ENCODE measurements at places on chromosomes 7 and 10.

DNA sequence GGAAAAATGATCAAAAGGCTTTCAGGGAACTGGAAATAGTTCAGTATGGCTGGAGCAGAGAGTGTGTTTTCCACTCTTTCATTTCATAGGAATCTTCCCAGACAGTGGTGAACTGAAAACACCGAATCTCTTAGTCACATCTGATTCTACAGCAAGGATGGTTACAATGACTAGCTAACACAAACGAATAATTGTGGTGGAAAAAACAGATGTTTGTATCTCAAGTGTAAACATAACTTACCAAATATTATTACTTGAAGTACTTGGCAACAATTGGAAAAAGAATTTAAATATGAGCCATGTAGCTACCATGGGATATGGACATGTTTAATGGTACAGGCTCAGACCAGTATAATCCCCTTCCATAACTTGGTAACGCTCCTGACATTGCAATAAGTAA is 21.1 kb upstream of the BPGM start:
- no peak for DNase-seq

DNA sequence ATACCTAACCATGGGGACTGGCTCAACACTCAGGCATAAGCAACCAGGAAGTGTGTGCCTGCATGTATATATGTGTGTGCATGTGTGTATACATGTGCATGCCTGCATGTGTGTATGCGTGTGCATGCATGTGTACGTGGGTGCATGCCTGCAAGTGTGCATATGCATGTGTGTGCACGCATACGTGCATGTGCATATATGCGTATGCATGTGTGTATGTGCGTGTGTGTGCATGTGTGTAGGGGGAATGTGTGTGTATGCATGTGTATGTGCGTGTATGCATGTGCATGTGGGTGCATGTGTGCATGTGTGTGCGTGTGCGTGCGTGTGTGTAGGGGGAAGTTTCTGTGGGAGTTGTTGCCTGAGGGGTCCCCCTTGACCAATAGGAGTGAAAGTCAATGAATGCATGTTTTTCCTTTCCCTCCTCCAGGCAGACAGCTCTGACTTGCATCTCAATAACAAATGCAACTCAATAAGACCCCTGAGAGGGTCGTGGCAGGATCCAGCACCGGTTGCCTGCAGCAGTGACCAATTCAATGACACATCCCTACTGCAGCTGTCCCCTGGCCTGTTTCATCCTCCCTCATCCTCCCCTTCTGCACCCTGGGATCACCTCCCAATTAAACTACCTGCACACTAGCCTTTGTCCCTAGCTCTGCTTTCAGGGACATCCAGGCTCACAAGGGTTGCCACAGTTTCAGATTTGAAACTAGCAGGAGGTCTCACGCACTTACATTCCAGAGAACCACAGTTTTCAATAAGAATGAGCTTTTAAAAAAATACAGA is 27.0 kb upstream of the FZD8 start:
- DNase-seq = no peak

- DNase-seq = no peak
Observed at GRCh38 chr10:30887839-30888238, 143.8 kb downstream of the ZNF438 start.

DNA sequence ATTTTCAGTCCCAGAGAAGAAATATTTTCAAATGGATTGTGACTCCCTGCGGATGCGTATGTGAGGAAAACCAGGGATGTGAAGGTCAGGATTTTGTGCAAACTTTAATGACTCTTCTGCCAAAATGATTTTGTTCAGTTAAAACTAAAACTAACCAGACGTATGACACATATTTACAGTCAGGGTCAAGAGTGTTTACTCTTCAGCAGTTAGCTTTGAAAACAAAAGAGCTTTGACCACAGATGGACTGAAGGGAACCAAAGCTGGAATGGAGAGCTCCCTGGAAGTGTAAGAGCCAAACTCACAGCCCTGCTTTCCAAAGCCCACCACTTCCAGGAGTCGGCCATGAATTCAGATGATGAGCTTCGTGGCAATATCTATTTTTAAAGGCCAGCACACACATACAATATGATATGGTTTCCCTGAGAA is 15.5 kb downstream of the SVIL start:
- no peak for DNase-seq

- no peak for DNase-seq
Observed at GRCh38 chr10:89398003-89398749, 5.8 kb downstream of the IFIT1 start.

GRCh38 chr10:52502237-52502636 is 188.2 kb downstream of the DKK1 start:
- no peak for DNase-seq

GRCh38 chr7:112853422-112853821 is 63.2 kb upstream of the TMEM168 start:
- DNase-seq = no peak

GRCh38 chr7:139355320-139355719 is 4.4 kb upstream of the LUC7L2 start:
- no peak for DNase-seq

DNA sequence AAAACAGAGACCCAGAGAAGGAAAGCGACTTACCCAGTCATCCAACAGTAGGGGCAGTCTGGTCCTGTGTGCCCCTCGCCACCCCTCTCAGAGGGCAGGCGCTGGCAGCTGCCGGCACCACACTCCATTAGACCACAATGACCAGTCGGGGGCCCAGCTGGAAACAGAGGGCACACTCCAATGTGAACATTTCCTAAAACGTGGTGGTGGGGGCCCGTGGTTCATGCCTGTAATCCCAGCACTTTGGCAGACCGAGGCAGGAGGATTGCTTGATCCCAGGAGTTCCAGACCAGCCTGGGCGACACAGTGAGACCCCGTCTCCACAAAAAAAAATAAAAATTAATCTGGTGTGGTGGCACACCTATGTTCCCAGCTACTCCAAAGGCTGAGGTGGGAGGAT is 912 bp upstream of the OAT start:
- no peak for DNase-seq

DNA sequence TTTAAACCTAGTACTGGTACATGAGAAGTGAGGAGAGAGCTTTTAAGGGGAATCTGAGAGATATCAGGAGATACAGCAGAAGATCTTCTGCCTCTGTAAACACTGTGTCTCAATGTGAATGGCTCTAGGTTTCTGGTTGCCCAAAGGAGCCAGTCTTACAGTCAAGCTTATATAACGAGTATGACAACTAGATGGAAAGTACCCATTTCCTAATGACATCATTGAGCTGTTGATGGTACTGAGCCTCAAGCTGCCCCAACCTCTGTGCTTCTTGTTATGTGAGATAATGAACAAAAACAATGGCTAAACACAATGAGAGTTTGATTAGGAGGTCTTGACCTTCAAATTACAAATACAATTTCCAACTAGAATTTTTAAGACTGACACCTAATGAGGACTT is 451.5 kb downstream of the SORCS1 start:
- DNase-seq = no peak

DNA sequence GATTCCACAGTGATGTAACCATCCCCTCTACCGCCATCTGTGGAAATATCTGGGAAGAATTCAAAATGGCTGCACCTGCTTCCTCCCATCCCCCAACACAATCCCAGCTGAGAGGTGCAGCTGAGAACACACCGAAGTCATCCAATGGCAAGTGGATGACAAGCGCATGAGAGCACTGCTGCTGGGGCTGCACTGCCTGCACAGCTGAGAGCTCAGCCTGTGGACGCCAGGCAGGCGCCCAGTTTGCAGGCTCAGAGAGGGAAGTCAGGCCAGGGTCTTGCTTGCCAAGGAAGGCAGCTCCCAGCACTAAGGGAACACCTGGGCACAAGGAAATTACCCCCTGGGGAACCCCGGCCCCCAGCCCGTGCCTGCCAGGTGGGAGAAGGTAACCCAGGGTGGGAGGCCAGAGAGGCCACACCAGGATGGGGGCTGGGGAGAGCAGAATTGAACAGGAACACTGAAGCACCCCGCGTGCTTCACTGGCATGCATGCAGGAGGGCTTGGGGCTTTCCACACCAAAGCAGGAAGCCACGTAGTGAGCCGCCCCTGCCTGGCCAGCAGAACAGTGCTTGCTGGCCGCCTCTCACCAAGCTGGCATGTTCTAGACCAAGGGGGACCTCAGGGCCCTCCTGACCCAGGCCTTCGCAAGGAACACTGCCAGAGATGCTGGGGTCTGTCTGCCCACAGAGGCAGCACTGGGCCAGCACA is 46.2 kb downstream of the FAM53B start:
- no peak for DNase-seq

GRCh38 chr7:11633310-11633709 is 198.7 kb downstream of the THSD7A start:
- DNase-seq = no peak

- no peak for DNase-seq
Observed at GRCh38 chr10:50541921-50542320, 81.8 kb downstream of the SGMS1 start.

GRCh38 chr10:20380401-20380800 is 516.7 kb downstream of the NEBL start:
- DNase-seq = no peak

DNA sequence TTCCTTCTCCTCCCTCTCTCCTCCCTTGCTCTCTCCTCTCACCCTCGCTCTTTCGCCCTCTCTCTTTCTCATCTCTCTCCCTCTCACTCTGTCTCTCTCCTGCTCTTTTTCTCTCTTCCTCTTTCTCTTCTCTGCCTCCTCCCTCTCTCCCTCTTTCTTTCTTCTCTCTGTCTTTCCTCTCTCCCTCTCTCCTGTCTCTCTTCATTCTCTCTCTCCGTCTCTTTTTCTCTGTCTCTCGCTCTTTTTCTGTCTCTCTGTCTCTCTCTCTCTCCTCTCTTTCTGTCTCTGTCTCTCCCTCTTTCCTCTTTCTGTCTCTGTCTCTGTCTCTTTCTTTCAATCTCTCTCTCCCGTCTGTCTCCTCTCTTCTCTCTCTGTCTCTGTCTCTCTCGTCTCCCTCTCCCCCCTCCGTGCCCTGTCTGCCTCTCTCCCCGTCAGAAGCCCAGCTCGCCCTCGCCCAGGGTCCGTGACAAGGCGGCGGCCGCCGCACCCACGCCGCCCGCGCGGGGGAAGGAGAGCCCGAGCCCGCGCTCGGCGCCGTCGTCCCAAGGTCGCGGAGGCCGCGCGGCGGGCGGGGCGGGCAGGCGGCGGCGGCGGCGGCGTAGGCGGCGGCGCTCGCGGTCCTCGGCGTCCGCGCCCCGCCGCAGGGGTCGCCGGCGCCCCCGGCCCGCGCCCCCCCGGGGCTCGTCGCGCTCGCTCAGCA is 21.3 kb upstream of the HSPB1 start:
- no peak for DNase-seq

DNA sequence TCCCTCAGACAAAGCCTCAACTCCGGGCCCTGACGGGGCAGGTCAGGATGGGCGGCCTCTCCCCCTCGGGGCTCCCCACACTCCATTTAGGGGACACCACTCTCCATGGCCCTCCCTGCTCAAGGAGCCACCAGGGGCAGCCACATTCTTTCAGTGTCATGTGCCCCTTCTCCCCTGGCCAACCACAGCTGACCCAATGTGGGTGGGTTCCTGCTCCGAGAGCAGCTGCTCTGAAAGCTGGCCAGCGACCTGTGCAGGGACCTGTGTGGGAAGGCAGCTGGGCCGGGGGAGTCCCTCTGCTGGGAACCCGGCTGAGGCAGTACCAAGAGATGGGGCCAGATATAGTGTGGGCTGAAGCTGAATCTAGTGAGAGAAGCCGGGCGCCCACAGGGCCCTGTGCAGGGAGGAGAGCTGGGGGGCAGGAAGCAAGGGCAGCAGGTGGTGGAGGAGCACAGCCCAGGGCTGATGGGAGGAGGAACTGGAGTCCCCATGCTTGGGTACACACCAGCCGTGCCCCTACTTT is 40.6 kb upstream of the NPFFR1 start:
- DNase-seq = no peak

GRCh38 chr10:6748029-6748428 is 168.0 kb upstream of the PRKCQ start:
- DNase-seq = no peak

- no peak for DNase-seq
Observed at GRCh38 chr10:59019603-59020002, 156.8 kb upstream of the PHYHIPL start.

GRCh38 chr10:47438857-47439474 is 44.9 kb downstream of the ANXA8 start:
- no peak for DNase-seq

DNA sequence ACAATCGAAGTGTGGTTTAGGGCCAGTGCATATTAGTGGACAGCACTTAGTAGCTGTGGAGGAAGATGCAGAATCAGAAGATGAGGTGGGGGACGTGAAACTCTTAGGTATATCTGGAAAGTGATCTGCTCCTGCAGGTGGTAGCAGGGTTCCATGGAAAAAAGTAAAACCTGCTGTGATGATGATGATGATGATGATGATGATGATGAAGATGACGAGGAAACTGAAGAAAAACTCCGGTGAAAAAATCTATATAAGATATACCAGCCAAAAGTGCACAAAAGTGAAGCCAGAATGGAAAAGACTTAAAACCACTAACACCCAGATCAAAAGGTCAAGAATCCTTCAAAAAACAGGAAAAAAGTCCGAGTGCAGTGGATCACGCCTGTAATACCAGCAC is 40.0 kb downstream of the LSMEM1 start:
- DNase-seq = no peak

DNA sequence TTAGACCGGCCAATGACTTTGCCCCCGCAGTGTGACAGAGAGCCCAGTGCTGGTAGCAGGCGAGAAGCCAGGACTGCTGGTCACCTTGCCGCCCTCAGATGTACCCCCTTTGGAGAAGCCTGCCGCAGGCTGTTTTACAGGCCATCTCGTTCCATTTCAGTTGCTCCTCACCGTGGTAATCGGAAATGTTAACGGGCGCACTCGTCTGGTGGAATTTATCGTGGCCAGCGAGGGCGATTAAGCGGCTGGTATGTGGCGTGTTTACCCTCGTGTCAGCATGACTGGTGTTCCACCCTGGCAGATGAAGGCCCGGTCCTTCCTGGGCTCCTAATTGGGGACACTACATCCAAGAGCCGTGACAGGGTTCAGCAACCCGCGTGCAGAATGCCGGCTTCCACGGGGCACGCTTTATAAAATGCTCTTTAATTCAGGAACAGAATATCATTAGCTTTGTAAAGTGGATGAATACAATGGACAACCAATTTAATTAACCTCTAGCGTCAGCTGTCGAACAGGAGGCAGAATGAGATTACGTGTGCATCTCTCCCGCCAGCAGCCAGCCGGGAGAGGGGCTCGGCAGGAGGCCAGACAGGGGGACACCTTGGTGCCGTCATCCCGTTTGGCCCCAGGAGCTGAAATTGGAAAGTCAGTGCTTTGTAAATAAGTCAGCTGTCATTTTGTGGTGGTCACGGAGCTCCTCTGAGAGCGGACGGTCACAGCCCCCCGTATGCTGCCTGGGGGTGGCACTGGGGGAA is 108.3 kb downstream of the NKX6-2 start:
- no peak for DNase-seq

- DNase-seq = no peak
Observed at GRCh38 chr7:143237366-143237765, 15.5 kb downstream of the TAS2R40 start.

DNA sequence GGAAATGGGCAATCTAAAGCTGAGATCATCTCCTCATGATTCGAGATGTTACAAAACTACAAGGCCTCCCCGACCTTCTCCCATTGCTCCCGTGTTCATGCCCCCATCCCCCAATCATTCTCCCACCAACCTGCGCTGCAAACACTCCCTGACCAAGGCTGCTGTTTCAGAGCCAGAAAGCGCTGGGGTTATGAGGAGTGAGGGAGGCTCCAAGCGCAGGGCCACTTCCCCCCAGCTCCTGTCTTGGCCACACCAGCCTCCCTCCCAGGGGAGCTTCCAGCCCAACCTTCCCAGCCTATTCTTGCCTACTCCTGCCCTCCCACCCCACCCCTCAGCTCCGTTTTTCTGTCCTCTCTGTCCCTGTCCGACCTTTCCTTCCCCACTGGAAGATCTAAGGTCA is 14.7 kb upstream of the NODAL start:
- no peak for DNase-seq

All from activated naive CD4-positive, alpha-beta T cell (primary cell).